ENCODE measurements at places on chromosomes 1 and 21. TPM values are rescaled to one million over a fixed set of nuclear protein-coding genes. Genes with fewer than 3 reads are reported as not detected.

Gene NDUFS2
- 160 TPM for polyA plus RNA-seq

Gene NEGR1
- 2.4 TPM for polyA plus RNA-seq

Gene RUNX1
- polyA plus RNA-seq: 9.1 TPM

Gene CYP4B1
- polyA plus RNA-seq: 1.6 TPM

Gene IGSF3
- 52.0 TPM for polyA plus RNA-seq

Gene YOD1
- polyA plus RNA-seq: 13.8 TPM

Gene RHD
- 2.0 TPM for polyA plus RNA-seq

Gene IL12RB2
- 0.48 TPM for polyA plus RNA-seq

Gene RNF187
- 67.4 TPM for polyA plus RNA-seq

Gene MASP2
- 10.1 TPM for polyA plus RNA-seq

Gene RAP1GAP
- 22.9 TPM for polyA plus RNA-seq

DNA sequence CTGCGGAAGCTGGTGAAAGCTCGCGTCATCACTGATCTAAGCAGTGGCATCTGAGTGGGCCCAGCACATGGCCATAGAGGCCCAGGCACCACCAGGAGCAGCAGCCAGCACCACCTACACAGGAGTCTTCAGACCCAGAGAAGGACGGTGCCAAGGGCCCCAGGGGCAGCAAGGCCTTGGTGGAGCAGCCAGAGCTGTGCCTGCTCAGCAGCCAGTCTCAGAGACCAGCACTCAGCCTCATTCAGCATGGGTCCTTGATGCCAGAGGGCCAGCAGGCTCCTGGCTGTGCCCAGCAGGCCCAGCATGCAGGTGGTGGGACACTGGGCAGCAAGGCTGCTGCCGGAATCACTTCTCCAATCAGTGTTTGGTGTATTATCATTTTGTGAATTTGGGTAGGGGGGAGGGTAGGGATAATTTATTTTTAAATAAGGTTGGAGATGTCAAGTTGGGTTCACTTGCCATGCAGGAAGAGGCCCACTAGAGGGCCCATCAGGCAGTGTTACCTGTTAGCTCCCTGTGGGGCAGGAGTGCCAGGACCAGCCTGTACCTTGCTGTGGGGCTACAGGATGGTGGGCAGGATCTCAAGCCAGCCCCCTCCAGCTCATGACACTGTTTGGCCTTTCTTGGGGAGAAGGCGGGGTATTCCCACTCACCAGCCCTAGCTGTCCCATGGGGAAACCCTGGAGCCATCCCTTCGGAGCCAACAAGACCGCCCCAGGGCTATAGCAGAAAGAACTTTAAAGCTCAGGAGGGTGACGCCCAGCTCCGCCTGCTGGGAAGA, 3.2 kb upstream of the ARTN start:
- DNase-seq: no peak
- H3K36me3 ChIP-seq: peaks cover 6% of the 10 kb centered on the region
- no peaks in the 10 kb centered on the region for H3K27me3 ChIP-seq
- peaks cover 4% of the 10 kb centered on the region for H3K4me1 ChIP-seq
- no peak overlapping the region for H3K4me3 ChIP-seq

DNA sequence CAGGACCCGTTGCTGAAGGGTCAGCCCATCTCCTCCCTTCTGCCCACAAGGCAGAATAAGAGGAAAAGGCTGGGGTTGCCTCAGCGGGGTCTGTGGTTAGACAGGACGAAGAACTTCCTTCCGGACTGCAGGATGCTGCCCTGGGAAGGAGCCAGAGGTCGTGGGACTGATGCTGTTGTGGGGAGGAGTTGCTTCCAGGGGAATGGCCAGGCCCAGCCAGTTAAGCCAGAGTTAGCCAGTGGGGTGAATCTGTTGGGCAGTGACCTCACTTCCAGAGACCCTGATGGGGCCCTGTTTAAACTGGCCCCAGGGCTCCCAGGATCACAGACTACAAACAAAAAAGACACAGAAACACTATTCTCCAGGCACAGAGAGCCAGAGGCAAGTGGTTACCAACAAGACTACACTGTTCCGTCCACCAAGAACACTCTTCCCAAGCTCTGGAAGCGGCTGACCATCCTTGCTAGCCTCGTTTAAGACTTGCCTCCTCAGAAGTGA, 13.0 kb downstream of the FAM229A start:
- peaks cover 33% of the 10 kb centered on the region for H3K4me1 ChIP-seq
- peak overlapping the region; percentile 67 for H3K27ac ChIP-seq
- no peaks in the 10 kb centered on the region for H3K36me3 ChIP-seq
- no peak for DNase-seq

- H3K4me3 ChIP-seq: no peak overlapping the region
- no peaks in the 10 kb centered on the region for H3K36me3 ChIP-seq
- peaks cover 9% of the 10 kb centered on the region for H3K4me1 ChIP-seq
- H3K27me3 ChIP-seq: no peaks in the 10 kb centered on the region
- DNase-seq: no peak
Observed at GRCh38 chr1:1332774-1333480, 1.8 kb downstream of the TAS1R3 start.

DNA sequence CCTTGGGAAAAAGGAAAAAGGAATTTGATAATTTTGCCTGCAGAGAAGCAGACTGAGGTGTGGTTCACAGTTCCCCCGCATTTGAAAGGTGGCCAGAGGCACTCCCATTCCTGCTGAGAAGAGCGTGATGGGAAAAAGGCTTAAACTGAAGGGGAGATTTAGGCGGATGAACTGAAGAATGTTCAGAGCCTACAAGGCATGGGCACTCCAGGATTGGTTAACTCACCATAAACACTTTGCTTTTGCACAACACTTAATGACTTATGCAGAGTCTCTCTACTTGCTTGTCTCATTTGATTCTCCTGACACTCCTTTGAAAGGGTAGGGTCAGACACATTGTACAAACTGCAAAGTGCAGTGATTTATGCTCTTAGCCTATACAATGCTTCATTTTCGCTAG, 119.6 kb upstream of the RUNX1 start:
- no peak overlapping the region for H3K4me3 ChIP-seq
- H3K4me1 ChIP-seq: no peaks in the 10 kb centered on the region
- H3K27me3 ChIP-seq: no peaks in the 10 kb centered on the region
- no peaks in the 10 kb centered on the region for H3K36me3 ChIP-seq
- DNase-seq: no peak

DNA sequence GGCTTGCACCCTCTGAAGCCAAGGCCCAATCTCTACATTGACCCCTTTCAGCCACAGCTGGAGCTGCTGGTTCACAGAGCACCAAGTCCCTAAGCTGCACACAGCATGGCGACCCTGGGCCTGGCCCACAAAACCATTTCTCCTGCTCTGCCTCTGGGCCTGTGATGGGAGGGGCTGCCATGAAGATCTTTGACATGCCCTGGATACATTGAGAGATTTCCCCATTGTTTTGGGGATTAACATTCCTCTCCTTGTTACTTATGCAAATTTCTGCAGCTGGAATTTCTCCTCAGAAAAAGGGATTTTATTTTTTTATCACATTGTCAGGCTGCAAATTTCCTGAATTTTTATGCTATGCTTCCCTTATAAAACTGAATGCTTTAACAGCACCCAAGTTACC, 235.8 kb downstream of the COL11A1 start:
- DNase-seq: no peak
- no peaks in the 10 kb centered on the region for H3K36me3 ChIP-seq
- H3K4me1 ChIP-seq: no peaks in the 10 kb centered on the region
- H3K4me3 ChIP-seq: no peak overlapping the region
- H3K27me3 ChIP-seq: no peaks in the 10 kb centered on the region

DNA sequence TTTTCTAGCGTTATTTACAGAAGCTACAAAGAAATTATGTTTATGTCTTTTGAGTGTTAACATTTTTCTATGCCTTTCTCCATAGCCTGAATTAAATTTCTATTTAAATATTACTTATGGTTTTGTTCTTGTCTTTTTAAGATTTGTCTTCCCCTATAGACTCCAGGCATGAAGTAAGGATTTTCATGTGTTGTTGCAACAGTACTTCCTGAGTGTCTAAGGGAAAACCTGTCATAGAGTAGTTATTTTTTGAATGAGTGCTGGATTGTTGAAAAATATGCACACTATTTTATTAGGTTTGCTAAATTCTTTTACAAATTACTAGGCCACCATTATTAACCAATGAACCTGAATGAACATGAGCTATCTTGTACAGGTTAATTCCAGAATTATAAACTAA, 27.1 kb downstream of the SAMSN1 start:
- peak overlapping the region; percentile 2 for H3K27ac ChIP-seq
- DNase-seq: no peak
- H3K36me3 ChIP-seq: no peaks in the 10 kb centered on the region
- no peaks in the 10 kb centered on the region for H3K27me3 ChIP-seq

DNA sequence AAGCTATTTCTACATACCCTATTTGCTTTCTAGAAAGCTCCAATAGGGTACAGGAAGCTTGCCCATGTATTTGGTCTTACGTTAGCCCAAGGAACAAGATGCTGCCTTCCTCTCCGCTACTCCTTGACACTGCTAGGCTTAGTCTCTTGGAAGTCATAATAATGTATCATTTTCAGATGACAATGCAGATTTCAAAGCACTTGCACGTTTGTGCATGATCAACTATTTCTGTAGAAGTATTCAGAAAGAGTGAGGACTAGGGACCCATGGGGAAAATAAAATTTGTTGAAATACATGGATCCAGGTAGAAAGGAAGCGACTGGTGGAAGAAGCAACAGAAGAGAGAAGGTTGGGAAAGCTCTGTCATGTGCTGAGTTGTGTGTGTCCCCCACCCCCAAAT, 211.8 kb upstream of the C1orf105 start:
- DNase-seq: no peak
- H3K4me1 ChIP-seq: no peaks in the 10 kb centered on the region
- H3K27me3 ChIP-seq: no peaks in the 10 kb centered on the region
- H3K4me3 ChIP-seq: no peak overlapping the region
- no peak overlapping the region for H3K27ac ChIP-seq

DNA sequence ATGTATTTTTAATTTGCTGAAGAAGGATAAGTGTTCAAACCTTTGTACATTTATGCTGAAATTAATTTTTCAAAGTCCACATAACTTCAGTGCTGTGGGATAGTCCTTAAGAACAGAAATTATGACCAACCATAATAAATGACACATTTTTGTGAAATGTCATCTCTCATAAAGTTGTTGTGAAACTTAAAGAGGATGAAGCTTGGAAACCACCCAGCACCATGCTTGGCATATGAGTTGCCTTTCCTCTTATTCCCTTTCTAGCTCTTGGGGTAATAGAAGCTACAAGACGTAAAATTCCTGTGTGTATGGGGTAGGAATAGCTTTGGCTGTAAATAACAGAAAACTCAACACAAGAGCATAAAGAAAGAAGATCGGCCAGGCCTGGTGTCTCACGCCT, 18.9 kb upstream of the USP24 start:
- H3K27me3 ChIP-seq: no peaks in the 10 kb centered on the region
- H3K36me3 ChIP-seq: no peaks in the 10 kb centered on the region
- H3K27ac ChIP-seq: no peak overlapping the region
- no peaks in the 10 kb centered on the region for H3K4me1 ChIP-seq
- no peak for DNase-seq

GRCh38 chr1:206987873-206988272, 17.6 kb upstream of the FCAMR start:
- peaks cover 5% of the 10 kb centered on the region for H3K27me3 ChIP-seq
- H3K27ac ChIP-seq: no peak overlapping the region
- H3K36me3 ChIP-seq: no peaks in the 10 kb centered on the region
- H3K4me3 ChIP-seq: no peak overlapping the region
- DNase-seq: no peak

GRCh38 chr1:248229360-248229908, 1.8 kb upstream of the OR2M4 start:
- no peaks in the 10 kb centered on the region for H3K36me3 ChIP-seq
- DNase-seq: no peak
- no peaks in the 10 kb centered on the region for H3K4me1 ChIP-seq

GRCh38 chr1:85427331-85427730, 37.6 kb downstream of the DDAH1 start:
- peak; percentile 46 for DNase-seq
- H3K4me1 ChIP-seq: no peaks in the 10 kb centered on the region
- H3K27ac ChIP-seq: no peak overlapping the region
- H3K4me3 ChIP-seq: no peak overlapping the region

- no peak overlapping the region for H3K4me3 ChIP-seq
- DNase-seq: no peak
- no peaks in the 10 kb centered on the region for H3K4me1 ChIP-seq
- H3K36me3 ChIP-seq: peaks cover 94% of the 10 kb centered on the region
- no peak overlapping the region for H3K27ac ChIP-seq
- H3K27me3 ChIP-seq: no peaks in the 10 kb centered on the region
Observed at GRCh38 chr1:30738040-30738714, 14.8 kb upstream of the MATN1 start.

- DNase-seq: no peak
- H3K4me1 ChIP-seq: no peaks in the 10 kb centered on the region
- no peaks in the 10 kb centered on the region for H3K36me3 ChIP-seq
Observed at GRCh38 chr1:90358448-90358847, 358.7 kb downstream of the BARHL2 start.

DNA sequence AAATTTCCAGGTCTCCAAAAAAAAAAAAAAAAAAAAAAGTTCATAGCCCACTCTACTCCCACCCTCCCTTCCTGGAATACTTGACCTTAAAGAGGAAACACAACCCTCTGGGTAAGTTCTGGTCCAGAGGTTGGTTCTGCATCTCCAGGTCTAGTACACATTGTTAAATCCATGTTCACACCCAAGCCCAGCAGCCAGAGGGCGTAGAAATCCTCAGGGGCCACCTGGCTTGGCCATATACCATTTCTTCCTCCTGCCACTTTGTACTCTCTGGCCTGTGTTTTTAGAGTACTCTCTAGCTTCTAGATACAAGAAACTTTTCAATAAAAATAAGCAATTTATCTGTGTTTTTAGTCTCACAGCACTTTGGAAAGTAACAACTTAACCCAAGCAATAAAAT, 89.3 kb downstream of the PHTF1 start:
- H3K27ac ChIP-seq: no peak overlapping the region
- H3K4me3 ChIP-seq: no peak overlapping the region
- no peaks in the 10 kb centered on the region for H3K36me3 ChIP-seq
- DNase-seq: no peak
- no peaks in the 10 kb centered on the region for H3K27me3 ChIP-seq
- no peaks in the 10 kb centered on the region for H3K4me1 ChIP-seq

DNA sequence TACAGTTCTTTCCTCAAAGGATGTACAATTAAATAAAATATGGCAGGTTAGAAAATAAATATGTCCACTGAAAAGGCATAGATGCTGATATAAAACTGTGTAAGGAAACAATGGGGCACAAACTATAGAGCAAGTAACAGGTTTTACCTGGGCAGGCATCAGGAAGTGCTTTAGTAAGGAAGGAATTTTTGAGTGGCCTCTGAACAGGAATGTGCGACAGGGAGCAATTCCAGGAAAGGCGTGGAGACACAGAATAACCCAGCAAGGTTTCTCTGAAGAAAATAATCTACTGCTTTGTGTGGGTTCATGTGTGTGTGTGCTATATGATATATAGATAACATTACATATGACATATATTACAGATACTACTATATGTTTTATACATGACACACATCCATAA, 128.4 kb downstream of the RGS21 start:
- H3K36me3 ChIP-seq: no peaks in the 10 kb centered on the region
- H3K4me3 ChIP-seq: no peak overlapping the region
- peak; percentile 33 for DNase-seq
- no peaks in the 10 kb centered on the region for H3K27me3 ChIP-seq
- H3K4me1 ChIP-seq: no peaks in the 10 kb centered on the region
- no peak overlapping the region for H3K27ac ChIP-seq

GRCh38 chr1:156486421-156487344, 13.9 kb downstream of the MEF2D start:
- H3K36me3 ChIP-seq: no peaks in the 10 kb centered on the region
- peaks cover 88% of the 10 kb centered on the region for H3K4me1 ChIP-seq
- H3K4me3 ChIP-seq: no peak overlapping the region
- no peak for DNase-seq

Data from left lung (tissue), 14 donors.